ENCODE measurements at places on chromosomes 3 and 15.
A peak's percentile ranks its signal among the peaks of the same experiment; 100 is the strongest.

DNA sequence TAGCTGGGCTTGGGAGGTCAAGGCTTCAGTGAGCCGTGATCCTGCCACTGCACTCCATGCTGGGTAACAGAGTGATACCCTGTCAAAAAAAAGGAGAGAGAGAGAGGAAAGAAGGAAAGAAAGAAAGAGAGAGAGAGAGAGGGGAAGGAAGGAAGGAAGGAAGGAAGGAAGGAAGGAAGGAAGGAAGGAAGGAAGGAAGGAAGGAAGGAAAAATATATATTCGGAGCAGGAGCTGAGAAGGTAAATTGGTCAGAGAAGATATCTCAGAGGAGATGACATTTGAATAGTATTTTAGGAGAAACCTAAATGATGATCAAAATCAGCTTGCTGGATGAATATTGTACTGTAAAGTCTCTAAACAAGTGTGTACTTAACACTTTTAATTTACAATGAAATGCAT, 633.1 kb downstream of the ZPLD1 start:
- no peak overlapping the region for H3K4me3 ChIP-seq
- peak overlapping the region; percentile 50 for H3K27ac ChIP-seq
- no peaks in the 10 kb centered on the region for H3K4me1 ChIP-seq
- no peak for DNase-seq
- no peaks in the 10 kb centered on the region for H3K36me3 ChIP-seq

DNA sequence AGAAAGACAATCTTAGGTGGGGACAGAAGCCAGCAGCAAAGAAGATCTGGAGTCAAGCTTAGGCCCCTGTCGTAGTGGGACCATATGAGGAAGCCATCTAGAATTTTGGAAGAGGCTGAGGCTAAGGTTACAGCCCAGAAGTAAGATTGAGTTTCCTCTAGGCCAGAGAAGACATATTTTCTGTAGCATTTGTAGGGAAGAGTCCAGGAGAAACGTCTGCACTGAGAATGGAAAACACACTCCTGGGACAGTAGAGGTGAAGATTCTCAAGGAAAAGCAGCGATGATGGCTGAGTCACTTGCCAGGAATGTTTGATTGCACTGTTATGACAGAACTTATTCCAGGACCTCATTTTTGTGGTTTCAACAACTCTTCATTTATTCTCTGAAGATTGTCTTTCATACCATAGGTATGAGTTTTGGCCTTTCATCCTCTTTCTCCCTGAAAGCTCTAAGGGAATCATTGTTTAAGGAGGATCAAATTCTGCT, 107.2 kb downstream of the GTPBP8 start:
- no peak overlapping the region for H3K27ac ChIP-seq
- peaks cover 53% of the 10 kb centered on the region for H3K4me1 ChIP-seq
- H3K4me3 ChIP-seq: no peak overlapping the region
- peaks cover 10% of the 10 kb centered on the region for H3K36me3 ChIP-seq
- DNase-seq: no peak

DNA sequence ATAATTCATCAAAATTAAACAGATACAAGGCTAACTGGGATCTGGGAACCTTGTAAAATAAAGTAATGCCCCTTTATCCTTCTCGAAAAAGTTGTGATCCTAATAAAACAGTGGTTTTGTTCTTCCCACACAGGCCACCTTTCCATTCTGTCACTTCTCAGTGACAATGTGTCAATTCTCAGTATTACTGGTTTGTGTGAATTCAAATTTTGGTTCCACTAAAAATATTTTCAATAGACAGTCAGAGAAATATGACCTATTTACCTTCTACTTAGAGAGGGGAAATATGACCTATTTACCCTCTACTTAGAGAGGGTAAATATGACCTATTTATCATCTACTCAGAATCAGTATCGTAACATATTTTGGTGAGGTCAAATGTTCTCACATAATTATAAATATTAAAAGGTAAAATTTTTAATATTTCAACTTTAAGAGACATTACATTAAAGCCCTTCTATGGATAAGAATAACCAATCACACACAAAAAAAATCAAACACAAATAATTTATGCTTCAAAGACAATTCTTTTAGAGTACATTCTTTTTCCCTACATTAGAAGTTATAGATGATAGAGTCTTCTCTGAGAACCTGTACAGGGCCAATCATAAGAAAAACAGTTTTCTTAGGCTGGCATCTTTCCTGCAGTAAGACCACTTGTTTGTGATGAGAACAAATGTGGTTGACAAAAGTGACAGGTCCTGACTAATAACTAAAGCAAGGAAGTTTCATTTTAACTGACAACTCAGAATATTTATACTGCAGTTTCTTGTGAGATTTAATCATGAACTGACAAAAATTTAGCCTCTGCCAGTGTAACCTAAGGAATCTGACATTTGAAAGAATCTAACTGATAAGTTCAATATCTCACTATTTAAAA, 323.3 kb downstream of the DIPK2A start:
- H3K4me3 ChIP-seq: no peak overlapping the region
- DNase-seq: no peak
- peaks cover 8% of the 10 kb centered on the region for H3K4me1 ChIP-seq
- no peaks in the 10 kb centered on the region for H3K36me3 ChIP-seq
- H3K27ac ChIP-seq: no peak overlapping the region

DNA sequence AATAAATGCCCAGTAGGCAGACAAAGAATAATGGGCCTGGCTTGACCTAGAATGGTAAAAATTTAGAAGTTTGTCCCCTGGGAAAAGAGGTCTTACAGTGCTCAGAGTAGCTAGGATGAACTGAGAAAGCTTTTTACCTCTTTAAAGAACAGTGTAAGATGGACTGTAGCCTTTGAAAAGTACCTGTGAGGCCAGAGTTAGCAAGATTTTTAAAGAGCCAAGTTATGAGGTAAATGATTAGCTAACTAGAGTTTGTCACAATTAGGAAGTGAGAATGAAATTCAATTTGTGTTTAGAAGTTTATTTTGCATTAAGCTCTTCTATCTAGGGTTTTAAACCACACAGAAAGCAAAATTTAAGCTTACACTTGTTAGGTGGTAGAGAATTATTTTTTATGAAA, 480.9 kb downstream of the ZIC1 start:
- H3K36me3 ChIP-seq: peaks cover 12% of the 10 kb centered on the region
- no peak overlapping the region for H3K27ac ChIP-seq
- H3K4me3 ChIP-seq: no peak overlapping the region

DNA sequence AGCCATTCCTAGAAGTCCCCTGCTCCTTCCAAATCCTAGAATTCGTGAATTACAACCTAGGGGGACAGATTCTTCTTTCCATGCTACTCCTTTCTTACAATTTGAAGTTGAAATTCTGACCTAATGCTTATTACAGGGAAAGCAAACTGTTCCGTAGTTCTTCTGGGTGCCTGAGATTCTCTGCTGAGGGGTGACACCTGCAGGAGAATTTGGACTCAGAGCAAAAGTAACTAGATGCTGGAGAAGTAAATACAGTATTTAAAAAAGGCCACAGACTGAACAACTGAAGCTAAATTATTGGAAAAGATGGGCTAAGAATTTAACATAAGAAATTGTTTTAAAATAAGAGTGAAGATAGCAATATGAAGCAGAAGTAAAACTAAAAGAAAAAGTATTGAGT, 37.9 kb downstream of the ACAD9 start:
- peaks cover 64% of the 10 kb centered on the region for H3K36me3 ChIP-seq
- no peak overlapping the region for H3K27ac ChIP-seq
- no peaks in the 10 kb centered on the region for H3K4me1 ChIP-seq
- no peak for DNase-seq

- H3K27ac ChIP-seq: no peak overlapping the region
- H3K27me3 ChIP-seq: no peaks in the 10 kb centered on the region
- H3K4me1 ChIP-seq: no peaks in the 10 kb centered on the region
- H3K4me3 ChIP-seq: no peak overlapping the region
- no peak for DNase-seq
- peaks cover 26% of the 10 kb centered on the region for H3K36me3 ChIP-seq
Observed at GRCh38 chr15:89309993-89310392, 24.6 kb downstream of the POLG start.

GRCh38 chr15:81194723-81195122, 2.0 kb upstream of the IL16 start:
- H3K4me1 ChIP-seq: peaks cover 17% of the 10 kb centered on the region
- no peaks in the 10 kb centered on the region for H3K36me3 ChIP-seq
- DNase-seq: no peak
- H3K4me3 ChIP-seq: no peak overlapping the region

DNA sequence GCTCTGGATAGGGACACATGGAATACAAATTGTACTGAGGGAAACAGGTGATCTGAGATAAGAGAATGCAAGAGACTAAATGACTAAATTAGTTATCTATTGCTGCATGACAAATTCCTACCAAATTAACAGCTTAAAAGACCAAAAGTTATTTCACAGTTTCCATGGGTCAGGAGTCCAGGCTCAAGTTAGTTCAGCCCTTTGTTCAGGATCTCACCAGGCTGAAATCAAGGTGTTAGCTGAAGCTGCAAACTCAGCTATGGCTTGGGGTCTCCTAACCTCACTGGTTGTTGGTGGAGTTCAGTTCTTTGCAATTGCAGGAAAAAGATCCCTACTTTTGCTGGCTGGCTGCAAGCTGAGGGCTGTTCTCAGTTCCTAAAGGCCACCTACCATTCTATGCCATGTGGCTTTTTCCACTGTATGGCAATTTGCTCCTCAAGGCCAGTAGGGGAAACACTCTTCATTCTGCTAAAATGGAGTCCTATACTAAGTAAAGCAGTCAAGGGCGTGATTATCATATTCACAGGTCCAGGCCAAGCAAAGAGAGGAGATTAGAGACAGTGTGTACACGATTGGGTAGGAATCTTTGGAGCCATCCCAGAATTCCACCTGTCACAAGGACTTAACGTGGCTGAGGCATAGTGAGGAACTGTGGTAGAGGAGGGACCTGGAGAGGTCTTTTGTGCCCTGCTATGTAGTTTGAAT, 53.7 kb downstream of the THRB start:
- no peak overlapping the region for H3K4me3 ChIP-seq
- DNase-seq: no peak
- H3K27me3 ChIP-seq: no peaks in the 10 kb centered on the region
- H3K27ac ChIP-seq: no peak overlapping the region
- no peaks in the 10 kb centered on the region for H3K36me3 ChIP-seq

- no peaks in the 10 kb centered on the region for H3K27me3 ChIP-seq
- H3K4me1 ChIP-seq: no peaks in the 10 kb centered on the region
- H3K27ac ChIP-seq: no peak overlapping the region
Observed at GRCh38 chr3:71413572-71413971, 170.0 kb downstream of the FOXP1 start.

DNA sequence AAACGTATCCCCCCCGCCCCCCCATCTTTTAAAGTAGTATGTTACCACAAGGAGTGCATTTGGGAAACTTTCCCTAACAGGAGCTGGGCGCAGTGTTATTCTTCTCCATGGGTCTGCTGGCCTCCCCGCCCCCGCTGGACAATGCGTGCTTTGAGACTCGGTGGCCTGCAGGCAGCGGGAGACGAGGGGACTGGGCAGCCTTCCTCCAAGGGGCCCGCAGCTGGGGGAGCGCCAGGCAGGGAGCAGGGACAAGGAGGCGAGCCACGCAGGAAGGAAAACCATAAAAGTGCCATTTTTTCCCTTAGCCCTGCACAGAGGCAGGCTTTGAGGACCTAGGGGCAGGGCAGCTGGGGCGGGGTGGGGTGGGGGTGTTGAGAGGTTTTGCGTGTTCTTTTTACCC, 14.1 kb downstream of the SOX2 start:
- H3K27me3 ChIP-seq: peaks cover 5% of the 10 kb centered on the region
- DNase-seq: peak; percentile 64
- H3K4me1 ChIP-seq: peaks cover 96% of the 10 kb centered on the region
- peak overlapping the region; percentile 88 for H3K4me3 ChIP-seq
- H3K36me3 ChIP-seq: peaks cover 10% of the 10 kb centered on the region

- H3K36me3 ChIP-seq: peaks cover 13% of the 10 kb centered on the region
- H3K27ac ChIP-seq: no peak overlapping the region
- no peaks in the 10 kb centered on the region for H3K27me3 ChIP-seq
- H3K4me3 ChIP-seq: no peak overlapping the region
- DNase-seq: no peak
Observed at GRCh38 chr3:149545049-149545448, 70.6 kb downstream of the TM4SF4 start.

DNA sequence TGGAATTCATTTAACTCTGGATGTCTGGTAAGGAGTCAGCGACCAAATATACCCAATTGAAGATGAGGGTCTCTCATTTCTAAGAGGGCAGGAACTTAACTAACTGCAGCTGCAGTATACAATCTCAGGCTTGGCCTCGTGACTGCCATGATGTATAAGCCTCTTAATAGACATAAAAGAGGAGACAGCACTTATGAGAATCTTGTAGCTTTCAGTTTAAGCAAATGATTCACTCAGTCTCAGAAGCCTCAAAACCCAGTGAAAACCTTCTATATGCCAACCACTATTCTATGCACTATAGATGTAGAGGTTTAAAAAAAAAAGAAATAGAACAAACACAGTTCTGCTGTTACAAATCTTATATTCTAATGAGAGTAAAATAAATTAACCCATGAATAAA, 513.9 kb downstream of the TBL1XR1 start:
- no peak for DNase-seq
- H3K27ac ChIP-seq: no peak overlapping the region
- no peaks in the 10 kb centered on the region for H3K4me1 ChIP-seq
- no peaks in the 10 kb centered on the region for H3K36me3 ChIP-seq
- no peak overlapping the region for H3K4me3 ChIP-seq
- no peaks in the 10 kb centered on the region for H3K27me3 ChIP-seq

DNA sequence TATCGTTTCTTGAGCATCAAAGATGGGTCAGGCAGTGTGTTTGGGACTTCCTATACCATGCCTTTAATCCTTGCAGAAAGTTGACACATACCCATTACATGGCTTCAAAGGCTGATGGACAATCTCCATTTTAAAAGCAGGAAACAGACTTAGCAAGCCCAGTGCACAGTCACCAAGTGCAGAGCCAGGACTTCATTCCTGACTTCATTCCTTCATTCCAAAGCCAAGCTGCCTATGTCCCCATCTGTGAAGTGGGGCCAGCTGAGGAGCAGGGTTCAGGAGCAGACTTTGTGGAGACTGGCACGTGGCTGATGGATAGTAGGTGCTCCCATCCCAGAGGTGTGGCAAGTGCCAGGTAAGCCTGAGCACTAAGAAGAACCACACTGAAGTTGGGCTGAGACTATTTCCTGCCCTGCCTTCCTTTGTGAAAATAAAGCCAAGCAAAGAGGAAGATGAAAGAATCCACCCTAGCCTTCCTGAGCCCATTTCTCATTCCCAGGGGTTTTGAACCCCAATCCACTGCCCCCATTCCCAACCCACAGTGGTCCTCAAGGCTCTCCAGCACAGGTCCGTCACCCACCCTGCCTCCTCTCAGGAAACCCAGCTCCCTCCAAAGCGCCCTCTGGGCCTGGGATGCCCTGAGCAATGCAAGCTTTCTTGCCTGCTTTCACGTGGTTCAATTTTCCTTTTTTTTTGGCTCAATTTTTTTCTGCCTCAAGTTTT, 1.8 kb downstream of the CX3CR1 start:
- peaks cover 12% of the 10 kb centered on the region for H3K27me3 ChIP-seq
- H3K36me3 ChIP-seq: no peaks in the 10 kb centered on the region
- no peak overlapping the region for H3K27ac ChIP-seq
- H3K4me3 ChIP-seq: no peak overlapping the region
- no peaks in the 10 kb centered on the region for H3K4me1 ChIP-seq

- no peak overlapping the region for H3K27ac ChIP-seq
- H3K27me3 ChIP-seq: peaks cover 93% of the 10 kb centered on the region
- peaks cover 5% of the 10 kb centered on the region for H3K4me1 ChIP-seq
- no peak for DNase-seq
- no peaks in the 10 kb centered on the region for H3K36me3 ChIP-seq
Observed at GRCh38 chr15:34754171-34754601, 612 bp downstream of the GJD2 start.
